ENCODE measurements at places on chromosomes 7 and 10. TPM values are rescaled to one million over a fixed set of nuclear protein-coding genes. Genes with fewer than 3 reads are reported as not detected.

The CTAGE4 gene
- total RNA-seq = 1.1 TPM

The IGFBP3 gene
- 11.4 TPM for total RNA-seq

The PLOD3 gene
- 69.5 TPM for total RNA-seq

The TSPAN33 gene
- not detected for total RNA-seq
